ENCODE measurements at places on chromosomes 3 and 15.

DNA sequence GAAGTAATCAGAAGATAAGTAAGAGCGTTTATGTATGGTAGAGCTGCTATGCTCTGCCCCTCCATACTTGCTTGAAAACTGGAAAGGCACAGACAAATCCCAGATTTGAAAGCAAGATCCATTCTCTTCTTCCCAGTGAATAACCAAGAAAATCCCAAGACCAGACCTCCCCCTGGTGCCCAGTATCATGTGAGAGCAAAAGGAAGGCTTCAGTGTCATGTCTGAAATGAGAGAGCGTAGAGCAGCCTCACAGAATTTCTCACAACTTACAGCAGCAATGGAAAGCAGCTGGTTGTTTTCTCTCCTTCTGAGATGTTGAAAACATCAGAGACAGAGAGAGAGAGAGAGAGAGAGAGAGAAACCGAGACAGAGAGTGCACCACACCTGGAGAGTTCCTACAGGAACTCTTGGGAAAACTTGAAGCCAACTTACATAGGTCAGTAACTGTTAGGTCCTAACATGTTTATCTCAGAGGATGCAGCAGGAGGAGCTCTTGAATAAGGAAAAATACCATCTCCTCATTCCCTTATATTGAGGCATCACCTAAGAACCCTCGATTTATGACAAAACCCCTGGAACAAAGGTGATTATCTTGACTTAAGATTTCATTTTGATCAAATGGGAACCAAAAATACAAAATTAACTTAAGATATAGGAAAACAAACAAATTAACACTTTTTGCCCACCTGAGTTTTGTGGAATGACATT, 273.3 kb downstream of the NSUN3 start:
- no peak for DNase-seq

GRCh38 chr3:21792176-21792575, 41.2 kb upstream of the ZNF385D start:
- no peak for DNase-seq

DNA sequence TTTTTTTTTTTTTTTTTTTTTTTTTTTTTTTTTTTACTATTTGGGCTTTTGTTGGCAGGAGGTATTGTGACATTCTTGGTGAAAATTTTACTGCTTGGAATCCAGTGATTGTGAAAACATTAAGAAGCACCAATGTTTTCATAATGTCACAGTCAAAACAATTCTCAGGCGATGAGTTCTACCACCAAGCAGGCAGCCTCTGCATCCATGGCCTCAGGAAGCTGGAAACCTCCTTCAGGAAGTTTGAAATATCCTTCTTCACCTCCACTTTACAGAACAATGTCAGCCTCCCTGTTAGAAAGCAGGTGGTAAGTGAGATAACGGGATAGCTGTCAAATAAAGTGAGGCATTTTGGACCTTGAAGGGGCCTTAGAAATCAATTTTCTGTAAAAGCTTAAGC, 98.3 kb downstream of the MEX3B start:
- DNase-seq, result no peak

GRCh38 chr3:52506266-52506966, 11.3 kb downstream of the STAB1 start:
- no peak for DNase-seq

DNA sequence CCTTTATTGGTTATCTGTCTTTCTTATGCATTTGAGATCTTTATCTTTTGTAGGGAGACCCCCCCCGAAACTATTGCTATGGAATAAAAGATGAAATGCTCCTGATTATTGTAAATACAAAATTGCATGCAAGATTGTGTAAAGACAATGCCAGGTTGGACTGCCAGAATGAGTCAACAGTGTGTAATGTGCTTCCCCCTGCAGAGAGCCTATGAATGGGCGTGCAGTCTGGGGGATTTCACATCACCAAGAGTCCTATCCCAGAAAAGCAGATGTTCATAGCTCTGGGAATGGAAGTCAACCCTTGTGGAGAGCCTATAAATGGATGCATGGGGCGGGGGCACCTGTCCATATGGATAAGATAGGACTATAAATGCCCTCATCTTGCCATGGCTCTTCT, 584.3 kb downstream of the NSUN3 start:
- no peak for DNase-seq

DNA sequence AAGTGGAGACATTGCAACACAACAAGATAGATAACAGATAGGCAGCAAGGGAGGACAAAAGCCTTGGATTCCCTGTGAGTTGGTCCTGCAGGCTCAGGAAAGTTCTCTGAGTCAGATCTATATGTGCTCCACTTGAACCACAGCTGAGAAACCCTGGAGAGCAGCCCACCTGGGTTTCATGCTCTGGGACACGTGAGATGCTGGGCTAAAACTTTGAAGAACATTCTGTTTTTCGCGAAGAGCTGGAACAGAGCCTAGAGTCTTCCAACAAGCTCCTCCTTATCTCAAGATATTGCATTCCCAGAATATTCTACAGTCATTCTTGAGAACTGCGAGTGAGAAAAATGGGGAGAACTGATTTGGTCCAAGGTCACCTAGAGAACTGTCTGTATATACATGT, 583.0 kb upstream of the ROBO1 start:
- DNase-seq, result no peak
